ENCODE measurements at places on chromosomes 6 and 20.

- DNase-seq: no peak
Observed at GRCh38 chr20:53769041-53769440, 175.4 kb upstream of the ZNF217 start.

DNA sequence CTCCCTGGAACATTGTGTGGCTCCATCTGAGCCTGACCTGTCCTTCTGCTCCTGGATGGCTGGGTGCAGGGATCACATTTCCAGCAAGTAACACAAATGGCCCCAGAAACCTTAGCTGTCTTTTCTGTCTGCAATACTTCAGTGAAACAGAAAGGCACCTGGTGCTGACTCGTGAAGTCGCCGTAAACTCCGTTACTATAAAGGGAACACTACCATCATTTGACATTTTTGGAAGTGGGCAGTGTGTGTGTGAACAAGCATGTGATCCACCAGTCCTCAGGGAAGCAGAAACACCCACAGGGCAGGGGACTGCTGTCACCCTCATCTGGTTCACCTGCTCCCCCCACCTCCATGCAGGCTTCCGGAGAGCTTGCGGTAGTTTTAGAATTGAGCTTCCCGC lies 23.9 kb downstream of the SERPINB6 start:
- no peak for DNase-seq

DNA sequence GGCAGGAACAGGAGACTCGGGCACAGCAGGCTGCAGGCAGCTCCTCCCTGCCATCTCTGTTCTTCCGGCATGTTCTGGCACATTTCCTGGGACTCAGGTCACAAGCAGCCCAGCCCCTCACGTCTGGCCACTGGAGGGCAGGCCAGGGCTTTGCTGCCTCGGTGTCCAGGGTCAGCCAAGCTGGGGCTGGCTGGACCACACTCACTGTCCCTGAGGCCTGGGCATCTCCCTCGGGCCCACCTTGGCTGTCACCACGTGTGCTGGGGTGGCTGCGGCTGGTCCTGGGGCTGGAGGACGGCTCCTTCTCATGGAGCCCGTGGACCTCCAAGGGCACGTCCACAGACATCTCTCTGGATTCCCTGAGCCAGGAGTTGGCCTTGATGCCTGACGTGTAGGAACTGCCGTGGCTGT lies 18.5 kb downstream of the FRMD1 start:
- no peak for DNase-seq

DNA sequence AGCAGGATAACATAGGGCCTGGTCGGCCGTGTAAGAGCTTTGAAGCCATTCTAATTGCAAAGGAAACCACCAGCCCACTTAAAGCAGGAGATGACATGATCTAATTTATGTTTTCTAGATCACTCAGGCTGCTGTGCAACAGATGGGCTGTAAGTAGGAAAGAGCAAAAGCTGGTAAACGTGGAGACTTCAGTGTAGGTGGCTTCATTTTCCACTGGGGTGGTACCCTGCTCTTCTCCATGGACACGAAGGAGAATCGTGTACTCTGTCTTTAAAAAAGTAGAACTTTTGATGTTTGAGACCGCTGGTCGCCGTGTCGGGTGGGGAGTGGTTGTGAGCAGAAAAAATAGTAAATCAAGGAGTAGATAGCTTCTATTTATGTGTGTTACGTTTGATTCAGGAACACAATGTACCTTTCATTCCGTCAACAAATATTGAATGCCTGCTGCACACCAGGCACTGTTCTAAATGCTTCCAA lies 6.4 kb downstream of the CASS4 start:
- peak; percentile 3 for DNase-seq

DNA sequence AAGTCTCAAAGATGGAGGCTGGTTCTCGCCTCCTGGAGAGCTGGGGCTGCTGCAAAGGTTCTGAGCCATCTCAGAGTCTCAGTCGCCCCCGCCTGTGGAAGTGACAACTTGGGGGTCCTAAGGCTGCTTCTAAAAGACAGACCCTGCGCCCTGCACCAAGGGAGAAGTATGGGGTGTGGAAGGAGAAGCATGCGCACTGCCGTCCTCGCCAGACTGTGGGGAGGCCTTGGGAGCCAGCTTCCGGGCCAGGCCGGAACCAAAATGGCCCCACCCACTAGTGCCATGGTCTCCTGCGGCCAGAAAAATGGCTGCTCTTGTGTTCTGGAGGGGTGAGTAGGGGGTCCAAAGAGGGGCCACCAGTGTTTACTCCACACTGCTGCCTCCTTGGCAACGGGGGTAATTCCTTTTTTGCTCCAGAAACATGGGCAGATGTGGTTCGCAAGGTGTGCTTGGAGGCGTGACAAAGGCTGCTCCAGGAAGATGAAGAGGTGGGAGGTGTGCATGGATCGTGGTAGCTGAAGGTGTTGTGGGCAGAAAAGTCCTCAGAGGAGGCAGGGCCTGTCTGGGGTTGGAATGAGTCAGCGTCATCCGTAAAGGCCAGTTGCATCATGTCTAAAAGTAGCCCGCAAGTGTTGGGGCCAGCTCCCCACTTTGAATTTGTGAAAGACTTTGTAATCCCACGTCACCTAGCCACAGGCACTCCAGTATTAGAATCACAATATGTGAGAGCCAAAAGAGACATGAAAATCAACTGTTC lies 329.8 kb upstream of the SOX4 start:
- no peak for DNase-seq

DNA sequence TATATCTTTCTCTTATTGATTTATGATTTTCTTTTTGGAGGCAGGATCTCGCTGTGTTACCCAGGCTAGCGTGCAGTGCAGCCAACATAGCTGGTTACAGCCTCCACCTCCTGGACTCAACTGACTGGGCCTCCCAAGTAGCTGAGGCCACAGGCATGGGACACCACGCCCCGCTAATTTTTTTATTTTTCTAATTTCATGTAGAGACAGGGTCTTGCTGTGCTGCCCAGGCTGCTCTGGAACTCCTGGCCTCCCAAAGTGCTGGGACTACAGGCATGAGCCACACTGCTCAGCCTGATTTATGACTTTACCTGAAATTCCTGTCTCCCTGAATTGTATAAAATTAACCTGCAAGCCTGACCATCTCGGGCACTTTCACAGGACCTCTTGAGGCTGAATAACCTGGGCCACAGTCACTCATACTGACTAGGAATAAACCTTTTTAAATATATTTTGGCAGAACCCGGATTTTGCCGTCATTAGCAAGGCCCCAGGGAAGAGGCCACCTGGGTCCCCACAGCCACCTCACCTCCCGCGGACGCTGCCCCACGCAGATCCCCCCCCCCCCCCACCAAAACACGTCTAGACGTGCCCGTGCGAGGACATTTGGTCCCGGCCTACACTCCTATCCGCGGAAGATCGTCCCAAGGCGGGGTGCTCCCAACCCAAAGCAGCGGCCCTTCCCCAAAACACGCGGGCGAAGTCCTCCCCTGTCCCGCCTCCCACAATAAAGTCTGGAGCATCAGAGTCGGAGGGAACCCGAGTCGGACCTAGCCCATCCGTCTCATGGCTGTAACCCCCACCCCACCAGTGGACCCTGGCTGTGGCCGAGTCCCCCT lies 902 bp downstream of the ZNF337 start:
- DNase-seq: no peak

- DNase-seq: no peak
Observed at GRCh38 chr6:18564775-18565174, 177.6 kb downstream of the RNF144B start.

DNA sequence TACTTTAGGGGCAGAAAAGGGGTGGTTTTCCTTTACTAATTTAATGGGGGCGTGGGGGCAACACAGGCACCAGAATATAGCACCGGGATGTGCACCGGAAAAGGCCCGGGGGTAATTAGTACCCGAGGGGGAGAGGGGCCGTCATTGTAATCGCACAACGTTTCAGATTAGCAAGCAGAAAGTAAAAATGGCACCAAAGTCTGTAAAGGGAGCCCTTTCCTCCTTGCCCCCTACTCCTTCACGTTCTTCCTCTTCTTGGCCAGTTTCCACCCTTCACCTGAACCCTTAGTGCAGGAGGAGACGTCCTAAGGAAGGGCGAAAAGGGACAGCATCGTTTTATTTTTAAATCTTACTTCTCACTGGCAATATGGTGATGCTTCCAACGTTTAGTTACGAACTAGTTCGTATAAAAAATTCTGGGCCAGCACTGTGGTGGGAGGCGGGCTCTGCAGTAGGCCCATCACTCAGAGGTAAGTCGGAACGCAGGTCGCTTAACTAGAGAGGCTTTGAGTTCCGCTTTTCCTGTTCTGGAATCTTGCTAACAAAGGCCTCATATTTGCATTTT lies 742 bp upstream of the CEP85L start:
- DNase-seq: no peak

GRCh38 chr20:48599748-48600469 lies 227.9 kb downstream of the PREX1 start:
- no peak for DNase-seq

- DNase-seq: no peak
Observed at GRCh38 chr6:14834851-14835530, 410.9 kb upstream of the JARID2 start.

- DNase-seq: no peak
Observed at GRCh38 chr6:93242049-93242448, 177.3 kb downstream of the EPHA7 start.

DNA sequence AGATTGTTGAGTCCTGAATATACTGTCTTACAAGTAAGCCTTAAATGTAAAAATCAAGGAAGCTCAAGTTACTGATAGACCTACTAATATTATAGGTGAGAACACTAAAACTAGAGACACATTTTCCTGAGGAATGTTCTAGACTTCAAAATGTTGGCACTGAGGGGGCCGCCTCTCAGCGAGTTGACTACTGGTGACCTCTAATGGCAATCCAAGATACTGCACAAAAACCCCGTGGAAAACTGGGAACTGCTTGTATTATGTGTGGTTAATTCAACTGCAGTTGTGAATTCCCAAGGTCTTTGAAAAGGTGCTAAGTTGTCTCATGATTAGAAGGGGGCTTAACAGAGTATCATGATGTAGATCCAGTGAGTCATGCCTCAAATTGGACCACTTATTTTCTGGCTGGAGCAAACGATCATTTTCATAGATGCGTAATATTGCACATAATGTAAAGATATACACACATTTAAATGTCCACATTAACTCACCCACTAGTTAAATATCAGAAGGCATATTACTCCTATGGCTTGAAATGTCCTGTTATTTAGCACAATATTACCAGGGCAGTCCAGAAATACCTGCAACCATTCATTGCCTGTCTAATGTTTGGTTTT lies 336.2 kb downstream of the FOXA2 start:
- no peak for DNase-seq

GRCh38 chr6:122622479-122622878 lies 12.3 kb downstream of the PKIB start:
- no peak for DNase-seq

GRCh38 chr6:12312736-12313135 lies 22.6 kb downstream of the EDN1 start:
- no peak for DNase-seq

DNA sequence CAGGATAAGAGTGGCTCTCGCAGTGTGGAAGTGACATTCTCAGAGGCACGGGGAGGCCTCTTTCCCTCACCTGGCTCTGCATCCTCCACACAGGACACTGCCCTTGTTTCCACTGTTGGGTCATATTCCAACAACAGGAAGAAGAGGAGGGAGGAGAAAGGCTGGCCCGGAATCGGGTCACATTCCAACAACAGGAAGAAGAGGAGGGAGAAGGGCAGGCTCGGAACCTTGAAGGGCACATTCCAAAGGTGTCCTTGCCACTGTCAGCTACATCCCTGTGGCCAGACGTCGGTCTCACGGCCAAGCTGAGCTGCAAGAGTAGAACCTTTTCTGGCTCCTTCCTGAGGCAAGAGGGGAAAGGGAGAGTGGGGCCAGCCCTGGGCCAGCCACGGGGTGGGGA lies 25.4 kb downstream of the CHRNA4 start:
- no peak for DNase-seq
